ENCODE measurements at places on chromosomes 7 and 10.

GRCh38 chr7:139095194-139095659, 14.3 kb downstream of the ZC3HAV1 start:
- DNase-seq = peak; percentile 43

GRCh38 chr10:85645053-85645452, 721.5 kb downstream of the GRID1 start:
- peak; percentile 33 for DNase-seq

GRCh38 chr7:4791101-4791737, 15.8 kb downstream of the AP5Z1 start:
- DNase-seq = no peak

DNA sequence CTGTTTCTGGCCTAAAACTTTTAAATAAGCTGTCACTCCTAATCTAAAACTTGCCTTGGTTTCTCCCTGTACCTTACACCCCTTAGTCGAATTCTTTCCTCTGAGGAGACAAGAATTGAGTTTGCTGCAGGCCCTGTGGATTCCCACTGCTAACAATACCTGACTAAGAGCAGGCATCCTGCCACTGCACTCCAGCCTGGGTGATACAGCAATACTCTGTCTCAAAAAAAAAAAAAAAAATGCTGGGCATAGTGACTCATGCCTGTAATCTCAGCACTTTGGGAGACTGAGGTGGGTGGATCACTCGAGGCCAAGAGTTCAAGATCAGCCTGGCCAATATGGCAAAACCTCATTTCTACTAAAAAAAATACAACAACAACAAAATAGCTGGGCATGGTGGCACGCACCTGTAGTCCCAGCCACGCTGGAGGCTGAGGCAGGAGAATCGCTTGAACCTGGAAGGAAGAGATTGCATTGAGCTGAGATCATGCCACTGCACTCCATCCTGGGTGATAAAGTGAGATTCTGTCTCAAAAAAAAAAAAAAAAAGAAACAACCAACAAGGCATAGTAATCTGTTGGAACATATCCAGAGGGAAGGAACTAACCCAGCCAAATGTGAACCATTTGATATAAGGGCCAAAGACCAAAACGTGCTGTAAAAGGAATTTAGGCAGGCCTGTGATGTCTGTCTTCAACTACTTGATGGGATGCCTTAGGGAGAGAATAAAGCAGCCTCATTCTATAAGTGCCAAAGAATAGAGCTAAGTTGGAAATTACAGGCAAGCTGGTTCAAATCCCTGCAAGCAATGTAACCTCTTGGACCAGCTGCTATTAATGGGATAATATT, 732.7 kb upstream of the AUTS2 start:
- no peak for DNase-seq

DNA sequence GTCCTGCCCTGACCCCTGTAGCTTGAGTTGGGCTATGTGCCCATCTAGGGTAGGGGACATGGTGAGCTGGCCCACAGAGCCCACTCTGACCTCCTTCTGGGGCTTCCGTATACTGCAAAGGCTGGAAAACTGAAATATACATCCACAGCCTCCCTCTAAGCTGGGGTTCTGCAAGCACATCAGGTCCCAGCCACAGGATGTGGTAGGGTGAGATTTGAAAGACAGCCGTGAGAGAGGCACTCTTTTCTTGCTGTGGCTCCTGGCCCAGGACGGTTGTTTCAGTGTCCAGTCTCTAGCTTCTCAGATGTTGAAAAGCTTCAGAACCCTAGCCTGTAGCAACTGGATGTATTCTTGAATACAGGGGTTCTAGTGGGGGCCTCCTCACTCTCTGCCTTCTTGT, 60.1 kb upstream of the ADRB1 start:
- DNase-seq = no peak

- peak; percentile 90 for DNase-seq
These were observed 628.7 kb downstream of the TYW1 start for GRCh38 chr7:67625257-67625737.

DNA sequence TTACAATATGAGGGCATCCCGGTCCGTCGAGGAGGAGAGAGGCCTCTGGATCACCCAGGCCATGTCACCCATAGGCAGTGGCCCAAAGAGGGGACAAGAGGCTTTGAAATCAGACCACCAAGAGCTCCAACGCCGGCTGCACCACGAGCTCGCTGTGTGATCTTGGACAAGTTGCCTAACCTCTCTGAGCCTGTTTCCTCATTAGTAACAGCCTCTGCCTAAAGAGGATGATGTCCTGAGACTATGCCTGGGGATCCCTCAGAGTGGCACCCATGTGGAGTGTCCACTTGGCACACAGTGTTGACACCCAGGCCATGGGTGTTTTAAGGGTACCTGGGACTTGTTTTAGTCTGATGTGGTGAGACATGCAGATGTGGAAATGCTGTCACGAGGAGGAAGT, 50.8 kb downstream of the MICALL2 start:
- DNase-seq = no peak

- no peak for DNase-seq
These were observed 141.9 kb downstream of the DNAJB9 start for GRCh38 chr7:108711611-108712010.

GRCh38 chr7:141074162-141074991, 513 bp downstream of the TMEM178B start:
- peak; percentile 22 for DNase-seq

DNA sequence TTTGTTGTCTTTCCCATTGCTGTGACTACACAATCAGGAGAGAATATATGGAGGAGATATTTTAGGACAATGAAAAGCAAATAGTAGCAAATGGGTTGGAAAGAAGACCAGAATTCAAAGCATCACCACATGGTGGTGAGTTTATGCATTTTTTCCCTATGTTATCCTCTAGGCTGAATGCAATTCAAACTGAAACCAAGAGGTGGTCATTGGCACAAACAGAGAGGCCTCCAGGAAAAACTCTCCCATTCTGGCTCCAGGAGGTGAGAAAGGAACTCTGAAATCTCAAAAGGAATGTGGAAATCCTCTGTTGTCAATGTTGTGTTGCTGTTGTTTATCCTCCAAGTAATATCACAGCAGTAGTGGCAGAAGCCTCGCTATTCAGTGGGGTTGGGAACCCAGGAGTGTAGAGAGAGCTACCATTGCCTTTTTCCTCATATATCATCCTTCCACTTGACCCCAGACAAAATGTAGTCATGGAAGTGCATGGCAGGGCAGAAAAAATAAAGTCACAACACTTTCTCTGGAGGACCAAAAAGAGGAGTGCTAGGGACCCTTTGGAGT, 819.1 kb downstream of the GRID1 start:
- DNase-seq = no peak

DNA sequence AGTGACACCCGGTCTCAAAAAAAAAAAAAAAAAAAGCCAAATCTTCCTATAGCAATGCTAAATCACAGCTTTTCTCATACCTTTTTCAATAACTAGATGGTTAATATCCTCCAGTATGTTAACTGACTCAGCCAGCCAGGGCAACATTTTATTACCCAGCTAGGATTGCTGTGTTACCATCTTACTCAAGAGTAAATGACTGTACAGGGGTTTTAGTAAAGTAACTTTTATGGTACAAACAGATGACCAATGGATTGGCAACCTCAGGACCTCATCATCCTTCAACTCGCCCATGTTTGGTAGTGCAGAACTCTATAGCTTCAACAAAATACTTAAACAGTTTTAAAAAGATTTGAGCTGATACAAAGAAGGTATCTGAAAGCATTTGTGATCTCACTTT, 59.5 kb downstream of the HBP1 start:
- no peak for DNase-seq

DNA sequence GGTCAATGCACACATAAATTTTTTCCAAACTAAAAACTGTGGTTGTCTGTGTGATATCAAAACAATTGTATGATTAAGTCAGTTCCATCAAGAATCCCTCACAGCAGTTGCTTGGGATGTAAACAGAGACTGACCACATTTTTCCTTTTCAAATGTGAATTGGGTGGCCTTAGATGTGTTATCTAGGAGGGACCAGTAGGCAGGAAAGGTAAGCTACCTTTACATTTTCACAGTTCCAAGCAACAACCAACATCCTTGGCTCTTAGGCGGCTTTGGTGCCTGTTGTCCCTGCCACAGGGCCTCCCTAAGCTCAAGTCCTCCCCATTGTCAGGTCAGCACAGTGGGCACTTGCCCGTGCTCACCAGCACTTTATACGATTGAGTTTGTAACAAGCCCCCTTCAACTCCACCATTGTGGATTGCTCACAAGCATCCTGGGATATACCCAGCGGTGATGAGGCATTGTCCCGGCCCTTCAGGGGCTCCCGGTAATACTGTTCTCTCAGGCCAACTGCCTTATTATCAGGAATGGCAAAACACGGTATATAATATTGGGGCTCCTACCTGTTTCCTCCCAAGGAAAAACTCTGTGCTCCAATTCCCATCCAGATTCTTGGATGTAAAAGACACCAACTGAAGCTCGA, 114.9 kb upstream of the ANKRD1 start:
- no peak for DNase-seq

GRCh38 chr10:9860045-9860444, 1157.6 kb upstream of the CELF2 start:
- DNase-seq = no peak

DNA sequence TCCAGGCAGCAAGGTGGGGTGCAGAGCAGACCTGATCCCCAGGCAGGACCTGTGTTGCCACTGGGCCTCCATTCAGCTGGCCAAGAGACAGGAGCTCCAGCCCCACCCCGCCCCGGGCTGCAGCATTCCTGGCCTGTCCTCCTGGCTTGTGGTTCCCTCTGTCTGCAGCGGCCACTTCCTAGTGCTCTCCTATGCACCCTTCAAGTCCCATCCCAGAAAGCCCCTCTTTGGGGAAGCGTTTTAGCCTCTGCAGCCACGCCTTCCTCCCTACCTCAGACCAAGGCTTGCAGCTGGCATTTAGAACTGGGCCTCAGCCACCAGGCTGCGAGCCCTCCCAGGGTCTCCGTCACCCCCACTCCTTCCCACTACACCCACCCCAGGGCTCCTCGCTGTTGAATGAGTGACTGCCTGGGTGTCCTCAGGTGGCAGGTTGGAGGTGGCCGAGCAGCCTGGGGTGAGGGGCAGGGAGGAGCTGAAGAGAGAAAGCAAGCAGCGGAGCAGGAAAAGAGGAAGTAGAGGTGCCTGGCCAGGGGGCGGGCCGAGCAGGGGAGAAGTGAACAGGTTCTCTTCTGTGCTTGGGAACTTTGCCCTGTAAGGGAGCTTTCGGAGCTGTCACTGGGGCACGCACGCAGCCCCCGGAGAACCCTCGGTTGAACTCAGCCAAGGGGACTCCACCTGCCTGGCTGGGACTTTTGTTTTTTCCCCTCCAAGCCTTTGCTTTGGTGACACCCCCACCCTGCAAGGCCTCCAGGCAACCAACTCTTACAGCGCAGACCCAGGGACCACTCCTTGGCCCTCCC, 109.1 kb upstream of the TNRC18 start:
- peak; percentile 73 for DNase-seq

DNA sequence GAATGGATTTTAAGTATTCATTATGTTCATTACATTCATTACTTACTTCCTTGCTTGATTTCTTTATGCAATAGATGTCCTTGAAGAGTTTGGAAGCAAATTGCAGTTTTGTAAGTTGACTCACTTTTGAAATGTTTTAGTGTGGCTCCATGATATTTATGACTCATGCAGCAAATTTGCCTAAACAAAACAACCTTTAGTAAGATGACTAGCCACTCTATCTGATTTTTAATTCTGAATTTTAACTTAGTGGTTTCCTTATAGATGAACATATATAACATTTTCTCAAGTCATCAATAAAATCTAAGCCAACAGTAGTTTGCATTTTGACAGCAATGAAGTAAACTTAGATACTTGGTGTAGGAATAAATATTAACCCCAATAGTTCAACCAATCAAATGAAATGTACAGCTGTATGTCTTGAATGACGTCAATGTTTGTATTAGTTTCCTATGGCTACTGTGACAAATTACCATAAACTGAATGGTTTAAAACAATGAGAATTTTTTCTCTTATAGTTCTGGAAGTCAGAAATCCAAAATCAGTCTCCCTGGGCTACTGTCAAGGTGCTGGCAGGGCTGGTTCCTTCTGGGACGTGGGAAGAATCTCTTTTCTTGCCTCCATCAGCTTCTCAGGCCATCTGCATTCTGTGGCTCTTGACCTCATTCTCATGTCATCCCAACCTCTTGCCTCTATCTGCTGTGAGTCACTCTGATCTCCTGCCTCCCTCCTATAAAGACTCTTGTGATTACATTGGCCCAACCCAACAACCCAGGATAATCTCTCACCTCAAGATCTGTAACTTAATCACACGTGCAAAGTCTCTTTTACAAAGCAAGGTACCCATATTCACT, 73.4 kb downstream of the AHR start:
- DNase-seq = no peak

DNA sequence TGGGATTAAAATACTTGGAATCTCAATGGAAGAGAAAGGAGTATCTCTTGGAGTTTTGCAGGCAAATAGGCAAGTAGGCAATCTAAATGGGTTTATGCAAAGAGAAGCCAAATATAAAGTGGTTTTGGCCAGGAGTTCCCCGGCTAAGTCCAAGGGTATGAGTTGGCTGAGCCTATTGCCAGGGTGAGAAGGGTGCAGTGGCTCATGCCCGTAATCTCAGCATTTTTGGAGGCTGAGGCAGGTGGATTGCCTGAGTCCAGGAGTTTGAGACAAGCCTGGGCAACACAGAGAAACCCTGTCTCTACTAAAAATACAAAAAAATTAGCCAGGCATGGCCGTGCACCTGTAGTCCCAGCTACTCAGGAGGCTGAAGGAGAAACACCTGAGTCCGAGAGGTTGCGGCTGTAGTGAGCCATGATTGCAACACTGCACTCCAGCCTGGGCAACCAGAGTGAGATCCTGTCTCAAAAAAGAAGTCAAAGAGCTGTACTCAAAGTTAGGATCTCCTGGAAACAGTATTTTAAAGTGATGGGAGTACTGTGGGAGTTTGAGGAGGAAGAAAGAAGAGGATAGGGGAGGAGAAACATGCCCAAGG, 130.4 kb upstream of the RAB18 start:
- no peak for DNase-seq

DNA sequence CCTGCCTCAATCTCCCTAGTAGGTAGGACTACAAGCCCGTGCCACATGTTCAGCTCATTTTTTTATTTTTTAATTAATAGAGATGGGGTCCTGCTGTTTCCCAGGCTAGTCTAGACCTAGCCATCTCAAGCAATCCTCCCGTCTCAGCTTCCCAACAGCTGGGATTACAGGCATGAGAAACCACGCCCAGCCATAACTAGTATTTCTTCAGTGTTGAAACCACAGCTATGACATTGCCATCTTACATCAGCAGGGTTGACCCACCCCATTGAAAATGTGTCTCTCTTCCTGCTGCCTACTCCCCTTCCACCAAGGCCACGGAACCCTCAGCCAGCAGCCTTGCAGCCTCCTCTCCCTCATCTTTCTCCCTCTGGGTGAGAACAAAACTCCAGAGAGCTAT, 62.1 kb upstream of the ZNF746 start:
- no peak for DNase-seq

- no peak for DNase-seq
These were observed 27.8 kb downstream of the COA1 start for GRCh38 chr7:43701500-43701854.
